ENCODE measurements at places on chromosomes 3 and 15. TPM values are rescaled to one million over a fixed set of nuclear protein-coding genes. Genes with fewer than 3 reads are reported as not detected.

GRCh38 chr3:38455639-38456430 is 2.1 kb downstream of the ACVR2B start:
- no peak for DNase-seq

The MINAR1 gene
- 0.57 TPM for total RNA-seq

The GMNC gene
- total RNA-seq = 1.1 TPM

DNA sequence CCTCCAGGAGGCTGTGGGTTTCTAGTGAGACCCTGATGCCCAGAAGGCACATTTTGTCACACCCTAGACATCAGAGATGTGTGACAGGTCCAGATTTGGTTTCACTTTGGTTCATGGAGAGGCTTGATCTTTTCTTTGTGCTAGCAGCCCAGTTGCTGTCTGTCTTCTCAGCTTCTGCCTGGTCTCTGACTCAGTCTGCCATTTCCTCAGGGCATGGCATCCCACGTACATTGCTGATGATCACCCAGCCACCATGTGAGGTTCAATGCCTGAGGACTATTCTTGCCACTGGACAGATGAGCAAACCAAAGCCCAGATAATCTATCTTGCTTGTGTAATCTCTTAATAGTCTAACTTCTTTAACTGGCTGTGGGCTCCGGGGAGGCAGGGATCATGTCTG is 144.9 kb upstream of the MRPS22 start:
- no peak for DNase-seq

GRCh38 chr3:194323785-194324735 is 27.1 kb downstream of the CPN2 start:
- DNase-seq = peak; percentile 44

DNA sequence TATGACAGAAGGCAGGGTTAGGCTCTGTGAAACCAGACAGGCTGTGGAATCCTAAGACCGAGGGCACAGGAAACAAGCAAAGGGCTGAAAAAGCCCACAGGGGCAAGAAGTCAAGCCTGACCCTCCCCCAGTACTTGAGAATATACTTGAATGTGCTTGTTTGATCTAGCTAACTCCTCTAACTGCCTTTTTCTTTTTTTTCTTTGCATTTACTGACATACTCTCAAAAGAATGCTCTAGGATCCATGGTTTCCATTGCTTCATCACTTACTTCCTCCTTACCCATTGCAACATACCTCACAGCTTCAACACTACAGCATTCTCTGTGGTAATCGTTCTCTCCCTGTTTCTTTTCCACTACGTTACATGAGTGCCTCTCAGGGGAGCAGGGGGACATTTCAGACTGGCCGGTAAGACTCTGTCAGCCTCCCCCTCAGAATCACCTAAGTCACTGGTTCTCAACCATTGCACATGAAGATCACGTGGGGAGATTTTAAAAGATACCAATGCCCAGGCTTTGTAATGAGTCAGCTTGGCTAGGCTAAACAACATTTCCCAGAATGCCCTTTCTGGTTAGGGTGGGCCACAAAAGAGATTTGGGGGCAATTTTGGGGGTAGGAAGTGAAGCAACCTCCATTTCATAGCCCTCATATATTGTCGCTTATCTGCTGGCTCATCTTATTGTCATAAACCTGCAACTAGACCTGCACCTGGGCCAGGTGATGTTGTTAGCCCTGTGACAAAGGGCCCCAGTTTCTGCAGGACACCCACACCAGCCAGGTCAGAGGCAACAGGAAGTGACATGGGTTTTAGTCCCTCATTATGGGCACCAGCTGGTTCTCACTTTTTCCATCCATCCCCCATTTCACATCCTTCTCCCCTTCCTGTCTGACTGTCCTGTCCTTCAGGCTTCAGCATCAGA is 24.6 kb upstream of the RSL24D1 start:
- no peak for DNase-seq

DNA sequence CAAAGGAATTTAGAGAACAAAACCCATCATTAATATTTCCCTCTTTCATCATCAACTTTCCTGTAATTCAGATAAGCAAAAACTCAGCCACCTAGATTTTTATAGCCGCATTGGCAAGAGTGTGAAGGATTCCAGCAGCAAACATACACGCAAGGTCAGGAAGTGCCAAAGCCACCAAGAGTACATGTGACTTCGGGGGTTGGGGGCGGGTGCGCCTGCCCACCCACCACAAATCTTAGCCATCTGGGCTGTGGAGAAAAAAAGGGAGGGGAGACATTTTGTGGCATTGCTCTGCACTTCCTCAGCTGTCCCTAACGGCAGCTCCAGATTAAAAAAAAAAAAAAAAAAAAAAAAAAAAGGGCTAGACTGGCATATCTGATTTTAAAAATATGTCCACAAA is 148.4 kb downstream of the TNIK start:
- no peak for DNase-seq

DNA sequence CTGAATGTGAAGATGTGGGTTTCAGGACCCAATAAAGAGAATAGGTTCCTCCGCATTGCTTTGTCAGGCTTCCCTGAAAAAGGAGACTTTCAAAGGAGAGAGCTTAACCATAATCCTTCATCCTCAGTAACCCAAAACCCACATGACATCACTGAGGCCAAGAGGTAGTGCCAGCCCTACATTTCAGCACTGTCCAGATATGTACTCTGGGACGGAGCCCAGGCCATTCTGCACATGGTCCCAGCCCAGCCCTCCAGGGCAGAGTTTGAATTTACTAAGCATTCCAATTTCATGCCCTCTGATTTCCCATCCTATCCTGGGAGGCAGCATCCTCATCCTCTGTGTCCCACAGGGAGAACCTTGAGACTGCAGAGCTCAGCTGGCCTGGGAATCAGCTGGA is 210.5 kb downstream of the GABRB3 start:
- DNase-seq = no peak

DNA sequence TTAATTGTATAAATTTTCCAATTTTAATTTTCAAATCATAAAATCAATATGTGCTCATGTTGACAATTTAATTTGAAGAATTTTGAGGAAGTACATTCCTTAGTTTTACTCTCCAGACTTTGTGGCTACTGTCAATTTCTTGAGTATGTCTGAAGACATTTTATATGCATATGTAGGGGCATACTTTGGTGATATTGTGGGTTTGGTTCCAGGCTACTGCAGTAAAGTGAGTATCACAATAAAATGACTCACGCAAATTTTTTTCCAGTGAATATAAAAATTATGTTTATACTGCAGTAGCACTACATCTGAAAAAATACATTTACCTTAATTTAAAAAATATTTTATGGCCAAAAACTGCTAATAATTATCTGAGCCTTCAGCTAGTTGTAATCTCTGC is 123.2 kb upstream of the PLCL2 start:
- no peak for DNase-seq

The DUOX1 gene
- 32.1 TPM for total RNA-seq

DNA sequence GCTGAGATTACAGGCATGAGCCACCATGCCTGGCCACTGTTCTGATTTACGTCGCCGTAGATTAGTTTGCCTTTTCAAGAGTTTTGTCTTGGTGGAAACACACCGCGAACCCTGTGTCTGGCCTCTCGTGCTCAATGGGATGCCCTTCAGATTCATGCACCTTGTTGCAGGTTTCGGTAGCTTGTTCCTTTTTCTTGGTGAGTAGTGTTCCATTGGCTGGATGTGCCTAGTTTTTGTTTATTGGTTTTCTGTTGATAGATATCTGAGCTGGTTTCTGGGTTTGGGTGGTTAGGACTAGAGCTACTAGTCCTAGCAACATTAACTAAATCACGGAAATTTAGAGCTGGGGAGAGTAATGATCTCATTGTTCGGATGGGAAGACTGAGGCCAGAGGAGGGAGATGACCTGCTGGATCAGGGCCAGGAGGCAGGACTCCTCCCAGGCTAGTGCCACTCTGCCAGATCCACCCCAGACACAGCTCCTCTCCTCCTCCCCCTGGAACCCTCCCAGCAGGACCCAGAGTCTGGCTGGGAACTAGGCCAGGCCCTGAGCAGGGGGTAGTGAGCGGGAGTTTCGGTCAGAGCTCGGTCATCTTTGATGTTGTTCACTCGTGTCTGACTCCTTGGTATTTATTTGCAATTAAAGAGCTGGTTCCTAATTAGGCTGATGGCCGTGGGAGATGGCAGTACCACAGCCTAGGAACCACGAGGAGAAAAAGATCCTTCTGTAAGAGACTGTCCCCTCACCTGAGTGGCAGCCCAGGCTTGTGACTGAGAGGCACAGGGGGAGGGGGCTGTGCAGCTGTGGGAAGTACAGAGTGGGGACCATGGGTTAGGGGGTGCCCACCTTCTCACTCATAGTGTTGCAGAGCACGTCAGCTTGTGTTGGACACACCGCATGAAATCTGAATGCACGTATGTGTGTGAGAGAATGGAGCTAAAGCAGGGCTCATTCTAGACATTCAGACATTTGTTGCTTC is 73.4 kb downstream of the SMAD6 start:
- no peak for DNase-seq

The LSMEM2 gene
- not detected for total RNA-seq

The XYLB gene
- total RNA-seq = 4.9 TPM

The SI gene
- 0.96 TPM for total RNA-seq

The GOLGA8N gene
- total RNA-seq = 3.9 TPM

The PRSS50 gene
- total RNA-seq = 0.80 TPM

- no peak for DNase-seq
These were observed 67.0 kb downstream of the MGLL start for GRCh38 chr3:127755305-127755681.

DNA sequence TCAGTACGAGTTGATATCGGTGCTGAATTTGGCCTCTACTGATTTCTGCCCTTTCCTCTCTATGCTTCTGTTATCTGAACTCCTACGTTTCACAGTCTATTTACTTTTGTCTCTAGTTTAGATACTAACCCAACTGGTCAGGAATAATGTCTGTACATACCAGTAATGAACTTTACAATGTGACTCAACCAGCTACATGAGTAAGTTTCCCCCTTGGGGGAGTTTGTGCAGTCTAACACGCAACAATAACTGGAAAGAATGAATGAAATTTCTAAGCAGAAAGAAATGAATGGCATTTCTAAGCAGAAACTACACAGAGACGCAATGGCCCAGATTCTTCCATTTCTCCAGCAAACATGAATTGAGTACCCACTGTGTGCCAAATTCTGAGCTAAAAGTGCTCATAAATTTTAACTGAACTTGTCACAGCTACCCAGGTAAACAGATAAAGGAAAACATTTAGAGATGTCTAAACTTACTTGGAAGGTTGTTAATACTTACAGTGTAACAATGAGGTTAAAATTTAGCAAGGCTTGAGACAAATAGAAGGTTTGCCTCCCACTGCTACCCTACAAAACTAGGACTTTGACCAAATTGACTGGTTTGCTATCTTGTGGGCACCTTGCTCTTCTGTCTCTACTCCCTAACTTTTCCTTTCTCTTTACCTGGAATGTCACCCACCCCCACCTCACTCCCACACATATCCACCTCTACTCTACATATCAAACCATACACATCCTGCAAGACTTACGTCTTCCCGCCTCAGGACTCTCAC is 11.6 kb downstream of the UPK1B start:
- no peak for DNase-seq

DNA sequence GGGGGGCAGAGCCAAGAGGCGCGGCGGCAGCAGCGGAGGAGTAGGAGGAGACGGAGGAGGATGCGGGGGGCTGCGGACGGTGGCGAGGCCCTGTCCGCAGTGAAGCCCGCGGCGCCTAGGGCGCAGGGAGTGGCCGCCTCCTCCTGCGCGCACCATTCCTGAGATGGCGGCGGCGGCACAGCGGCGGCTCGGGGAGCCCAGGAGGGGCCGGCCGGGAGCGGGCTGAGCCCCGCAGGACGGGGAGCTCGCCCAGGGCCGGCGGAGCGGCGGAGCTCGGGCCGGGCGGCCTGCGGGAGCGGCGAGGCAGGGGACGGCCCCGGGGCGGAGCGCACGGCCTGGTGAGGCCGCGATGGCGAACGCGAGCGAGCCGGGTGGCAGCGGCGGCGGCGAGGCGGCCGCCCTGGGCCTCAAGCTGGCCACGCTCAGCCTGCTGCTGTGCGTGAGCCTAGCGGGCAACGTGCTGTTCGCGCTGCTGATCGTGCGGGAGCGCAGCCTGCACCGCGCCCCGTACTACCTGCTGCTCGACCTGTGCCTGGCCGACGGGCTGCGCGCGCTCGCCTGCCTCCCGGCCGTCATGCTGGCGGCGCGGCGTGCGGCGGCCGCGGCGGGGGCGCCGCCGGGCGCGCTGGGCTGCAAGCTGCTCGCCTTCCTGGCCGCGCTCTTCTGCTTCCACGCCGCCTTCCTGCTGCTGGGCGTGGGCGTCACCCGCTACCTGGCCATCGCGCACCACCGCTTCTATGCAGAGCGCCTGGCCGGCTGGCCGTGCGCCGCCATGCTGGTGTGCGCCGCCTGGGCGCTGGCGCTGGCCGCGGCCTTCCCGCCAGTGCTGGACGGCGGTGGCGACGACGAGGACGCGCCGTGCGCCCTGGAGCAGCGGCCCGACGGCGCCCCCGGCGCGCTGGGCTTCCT is at the start of gene GPR27:
TSS of gene GPR27 (plus strand) at position 155 of the 909 bp plus-strand sequence. CDS start at position 350, 195 bp downstream.
- DNase-seq = no peak

The CPOX gene
- 25.3 TPM for total RNA-seq
